Glutamatergic neuron (in vitro differentiated cells): ENCODE measurements at places on chromosomes 11 and 22.

DNA sequence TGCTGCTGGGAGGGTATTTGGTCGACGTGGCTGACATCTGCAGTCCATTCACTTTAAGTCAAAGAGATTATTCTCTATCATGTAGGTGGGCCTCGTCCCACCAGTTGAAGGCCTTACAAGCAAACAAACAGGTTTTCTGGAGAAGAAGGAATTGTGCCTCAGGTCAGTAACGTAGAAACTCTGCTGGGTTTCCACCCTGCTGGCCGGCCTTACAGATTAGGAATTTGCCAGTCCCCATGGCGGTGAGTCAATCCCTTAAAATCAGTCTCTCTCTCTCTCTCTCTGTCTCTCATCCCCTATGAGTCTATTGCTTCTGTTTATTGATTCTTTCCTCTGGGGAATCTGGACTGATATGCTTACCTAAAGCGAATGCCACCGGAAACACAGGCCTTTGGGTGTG is 75.4 kb upstream of the FGF3 start:
- no peak for DNase-seq

DNA sequence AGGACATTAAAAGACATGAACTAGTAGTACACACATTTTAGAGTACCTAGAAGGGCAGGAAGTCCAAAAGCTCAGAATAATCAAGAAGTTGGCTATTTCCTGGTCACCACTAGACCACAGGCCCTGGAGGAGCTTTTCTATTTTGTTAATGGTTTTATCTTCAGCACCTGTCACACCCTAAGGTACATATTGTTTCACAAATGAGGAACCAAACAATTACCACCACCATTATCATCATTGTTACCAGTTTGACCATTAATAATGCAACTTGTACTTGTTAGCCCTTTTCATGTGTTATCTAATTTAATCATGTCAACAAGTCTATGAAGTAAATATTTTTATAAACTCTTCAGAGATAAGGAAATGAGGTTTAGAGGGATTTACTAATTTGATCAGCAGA is 4.9 kb downstream of the MRPL48 start:
- no peak for DNase-seq

DNA sequence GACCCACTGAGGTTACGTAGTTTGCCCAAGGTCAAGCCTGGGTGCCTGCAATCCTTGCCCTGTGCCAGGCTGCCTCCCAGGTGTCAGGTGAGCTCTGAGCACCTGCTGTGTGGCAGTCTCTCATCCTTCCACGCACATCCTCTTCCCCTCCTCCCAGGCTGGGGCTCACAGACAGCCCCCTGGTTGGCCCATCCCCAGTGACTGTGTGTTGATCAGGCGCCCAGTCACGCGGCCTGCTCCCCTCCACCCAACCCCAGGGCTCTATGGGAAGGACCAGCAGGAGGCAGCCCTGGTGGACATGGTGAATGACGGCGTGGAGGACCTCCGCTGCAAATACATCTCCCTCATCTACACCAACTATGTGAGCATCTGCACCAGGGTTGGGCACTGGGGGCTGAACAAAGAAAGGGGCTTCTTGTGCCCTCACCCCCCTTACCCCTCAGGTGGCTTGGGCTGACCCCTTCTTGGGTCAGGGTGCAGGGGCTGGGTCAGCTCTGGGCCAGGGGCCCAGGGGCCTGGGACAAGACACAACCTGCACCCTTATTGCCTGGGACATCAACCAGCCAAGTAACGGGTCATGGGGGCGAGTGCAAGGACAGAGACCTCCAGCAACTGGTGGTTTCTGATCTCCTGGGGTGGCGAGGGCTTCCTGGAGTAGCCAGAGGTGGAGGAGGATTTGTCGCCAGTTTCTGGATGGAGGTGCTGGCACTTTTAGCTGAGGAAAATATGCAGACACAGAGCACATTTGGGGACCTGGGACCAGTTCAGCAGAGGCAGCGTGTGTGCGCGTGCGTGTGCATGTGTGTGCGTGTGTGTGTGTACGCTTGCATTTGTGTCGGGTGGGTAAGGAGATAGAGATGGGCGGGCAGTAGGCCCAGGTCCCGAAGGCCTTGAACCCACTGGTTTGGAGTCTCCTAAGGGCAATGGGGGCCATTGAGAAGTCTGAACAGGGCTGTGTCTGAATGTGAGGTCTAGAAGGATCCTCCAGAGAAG is 1.6 kb downstream of the GSTP1 start:
- no peak for DNase-seq

GRCh38 chr11:35419830-35420333 is 524 bp upstream of the SLC1A2 start:
- peak; percentile 74 for DNase-seq

DNA sequence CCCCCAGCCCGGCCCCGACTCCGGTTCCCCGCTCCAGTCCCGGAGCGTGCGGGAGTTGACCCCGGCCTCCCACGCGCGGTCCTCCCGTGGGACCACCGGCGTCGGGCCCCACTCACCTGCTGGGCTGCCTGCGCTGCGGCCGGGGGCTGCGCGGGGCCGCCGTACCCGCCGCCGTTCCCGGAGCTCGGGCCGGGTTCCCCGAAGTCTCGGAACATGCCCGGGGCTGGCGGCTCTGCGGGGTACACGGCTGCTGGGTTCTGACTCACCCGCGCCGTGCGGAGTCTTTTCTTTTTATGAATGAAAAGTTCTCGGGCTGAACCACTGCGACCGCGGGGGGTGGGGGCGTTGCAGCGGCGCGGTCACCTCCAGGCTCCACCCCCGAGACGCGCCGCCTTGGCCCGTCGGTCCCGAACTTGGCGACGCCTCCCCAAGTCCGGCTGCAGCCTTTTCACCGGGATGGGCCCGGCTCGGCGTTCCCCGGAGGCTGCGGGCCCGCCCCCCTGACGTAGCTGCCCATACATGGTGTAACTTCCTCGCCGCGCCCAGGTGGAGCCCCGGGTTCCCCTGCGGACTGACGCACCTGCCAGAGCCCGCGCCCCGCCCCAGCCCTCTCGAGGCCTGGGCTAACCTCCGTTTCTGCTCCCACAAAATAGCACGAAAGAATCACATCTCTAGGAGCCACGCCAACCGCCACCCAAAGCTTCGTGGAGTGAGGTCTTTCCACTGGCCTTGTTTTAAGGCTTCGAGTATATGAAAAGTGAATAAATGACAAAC is at the start of gene FOSL1:
Gene FOSL1 (minus strand): TSS at position 264 of the 774 bp plus-strand sequence. CDS start 49 bp downstream, at position 215.
- no peak for DNase-seq

- no peak for DNase-seq
These were observed 2.0 kb downstream of the MB start for GRCh38 chr22:35615156-35615555.

GRCh38 chr11:79419120-79419519 is 21.7 kb downstream of the TENM4 start:
- DNase-seq: no peak

DNA sequence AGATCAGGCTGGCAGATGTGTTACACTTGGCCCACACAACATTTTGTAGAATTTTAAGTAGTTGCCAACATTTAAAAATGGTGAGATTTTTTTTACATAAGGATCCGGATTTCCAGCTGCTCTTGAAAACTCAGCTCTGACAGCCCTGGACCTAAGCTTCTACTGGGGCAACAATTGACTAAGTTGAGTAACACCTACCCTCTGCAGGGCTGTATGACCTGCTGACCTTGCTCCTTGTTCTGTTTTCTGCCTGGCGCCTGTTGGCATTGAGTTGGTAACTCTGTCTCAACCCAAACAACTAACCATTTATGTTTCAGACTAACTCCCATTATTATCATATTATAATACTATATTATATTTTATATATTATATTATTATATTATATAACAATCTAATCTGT is 21.1 kb upstream of the LRRC55 start:
- no peak for DNase-seq

DNA sequence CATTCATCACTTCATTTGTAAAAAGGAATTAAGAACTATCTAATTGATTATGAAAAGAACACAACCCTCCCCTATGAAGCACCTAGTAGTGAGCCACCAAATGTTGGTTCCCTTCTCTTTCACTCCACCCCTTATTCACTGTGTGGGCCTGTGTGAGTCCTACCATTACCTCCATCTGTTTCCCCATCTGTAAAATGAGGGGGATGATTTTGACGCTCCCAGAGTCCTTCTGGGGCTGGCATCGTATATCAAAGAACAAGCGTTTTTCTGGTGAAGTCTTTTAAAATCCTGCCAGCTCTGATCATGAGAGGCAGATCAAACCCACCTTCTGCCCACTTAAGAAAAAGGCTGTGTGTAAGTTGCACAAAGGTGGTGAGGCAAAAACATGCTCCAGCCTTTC is 96.6 kb upstream of the SEZ6L start:
- DNase-seq: no peak

- DNase-seq: no peak
These were observed 129.0 kb downstream of the NECTIN1 start for GRCh38 chr11:119599864-119600541.

DNA sequence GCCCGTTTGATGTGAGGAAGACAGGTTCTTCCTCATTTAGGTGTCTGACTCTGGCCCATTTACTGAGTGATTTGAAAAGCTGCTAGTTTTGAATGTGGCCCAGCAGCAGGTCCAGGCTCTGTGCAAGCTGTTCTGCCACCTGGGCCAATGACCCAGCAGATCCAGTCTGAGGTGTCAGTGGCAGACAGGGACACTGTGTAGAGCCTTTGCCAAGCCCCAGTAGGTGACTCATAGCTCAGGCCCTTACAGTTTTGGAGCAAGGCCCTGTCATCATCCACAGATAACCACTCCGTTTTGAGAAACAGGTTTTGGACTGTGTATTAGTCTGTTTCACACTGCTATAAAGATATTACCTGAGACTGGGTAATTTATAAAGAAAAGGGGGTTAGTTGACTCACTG is 23.9 kb downstream of the TSPAN32 start:
- DNase-seq: no peak

DNA sequence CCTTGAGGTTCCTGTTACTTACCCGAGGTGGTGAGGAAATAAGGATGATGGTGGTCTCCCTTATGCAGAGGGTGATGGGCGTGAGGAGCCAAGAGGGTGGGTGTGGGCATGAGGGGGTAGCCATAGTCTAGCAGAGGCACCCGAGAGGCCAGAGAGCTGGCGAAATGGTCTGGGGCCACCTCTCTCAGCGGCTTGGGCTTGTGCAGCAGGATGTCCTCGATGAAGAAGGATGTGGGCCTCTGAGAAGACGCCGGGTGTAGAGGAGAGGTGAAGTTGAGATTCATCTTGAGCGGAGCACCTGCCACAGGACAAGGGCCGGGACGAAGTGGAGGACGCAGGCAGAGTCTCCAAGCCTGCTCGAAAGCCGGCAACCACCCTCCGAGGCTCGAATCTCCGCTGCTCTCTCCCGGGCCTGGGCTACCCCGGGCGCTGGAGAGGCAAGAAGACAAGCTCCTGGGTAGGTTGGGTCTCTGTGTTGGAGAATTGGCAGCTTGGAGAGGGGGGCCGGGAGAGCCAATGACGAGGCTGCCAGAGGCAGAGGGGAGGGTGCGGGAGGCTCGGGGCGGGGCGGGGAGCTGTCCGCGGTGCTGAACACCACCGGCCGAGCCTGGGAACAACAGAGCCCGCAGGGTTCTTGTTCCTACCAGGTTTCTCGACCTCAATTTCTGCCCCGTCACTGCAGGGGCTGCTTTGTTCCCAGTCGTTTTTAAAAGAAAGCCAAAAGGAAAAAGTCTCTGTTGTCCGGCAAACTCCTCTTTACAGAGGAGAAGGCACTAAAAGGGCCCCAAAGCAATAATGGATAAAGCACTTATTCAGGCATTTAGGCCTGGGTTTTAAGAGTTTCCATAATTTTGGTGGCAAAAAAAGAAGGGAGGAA is at the start of gene BSX:
Gene BSX (minus strand): TSS at position 447 of the 877 bp plus-strand sequence. CDS start 163 bp downstream, at position 284.
- DNase-seq: peak; percentile 55

- no peak for DNase-seq
These were observed 3.0 kb downstream of the FERMT3 start for GRCh38 chr11:64209563-64209843.

GRCh38 chr11:22520521-22520920 is 105.1 kb downstream of the FANCF start:
- no peak for DNase-seq

DNA sequence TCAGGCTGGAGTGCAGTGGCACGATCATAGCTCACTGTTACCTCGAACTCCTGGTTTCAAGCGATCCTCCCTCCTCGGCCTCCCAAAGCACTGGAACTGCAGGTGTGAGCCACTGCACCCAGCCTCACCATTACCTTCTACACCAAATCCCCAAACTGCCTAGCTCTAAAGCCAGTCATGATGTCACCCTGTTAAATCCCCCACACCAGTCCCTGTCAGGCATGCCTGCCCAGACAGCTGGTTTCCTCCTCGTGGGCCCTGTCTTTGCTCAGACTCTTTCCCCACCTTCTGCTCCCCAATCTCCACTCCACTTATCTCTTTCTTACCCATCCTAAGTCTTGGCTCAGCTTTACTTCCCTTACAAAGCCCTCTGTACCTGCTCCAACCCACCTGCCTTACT is 12.5 kb upstream of the EXPH5 start:
- no peak for DNase-seq

GRCh38 chr11:48041877-48042695 is 61.7 kb downstream of the PTPRJ start:
- DNase-seq: no peak

- peak; percentile 47 for DNase-seq
These were observed 52.2 kb downstream of the ANO5 start for GRCh38 chr11:22244986-22245592.

- peak; percentile 41 for DNase-seq
These were observed 38.1 kb upstream of the ADA2 start for GRCh38 chr22:17257121-17258001.

GRCh38 chr11:103928040-103928801 is 108.2 kb upstream of the DDI1 start:
- no peak for DNase-seq

DNA sequence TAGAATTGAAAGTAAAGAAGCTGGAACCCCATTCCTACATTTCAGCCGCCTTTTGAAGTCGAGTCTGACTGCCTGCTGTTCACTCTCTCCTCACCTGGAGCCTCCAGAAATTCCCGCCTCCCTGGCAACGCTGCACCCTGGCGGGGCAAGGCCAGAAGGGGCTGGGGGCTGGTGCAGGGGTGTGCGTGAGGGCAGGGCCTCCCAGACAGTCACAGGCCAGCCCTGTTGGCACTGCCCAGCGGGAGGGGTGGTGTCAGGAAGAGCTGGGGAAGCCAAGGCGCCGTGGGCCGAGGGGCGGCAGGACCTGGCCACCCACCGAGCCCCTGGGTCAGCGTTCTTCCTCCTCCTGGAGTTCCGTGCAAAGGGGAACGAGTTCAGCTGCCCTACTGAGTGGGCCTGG is 123.2 kb downstream of the KCNQ1OT1 start:
- DNase-seq: peak; percentile 14

DNA sequence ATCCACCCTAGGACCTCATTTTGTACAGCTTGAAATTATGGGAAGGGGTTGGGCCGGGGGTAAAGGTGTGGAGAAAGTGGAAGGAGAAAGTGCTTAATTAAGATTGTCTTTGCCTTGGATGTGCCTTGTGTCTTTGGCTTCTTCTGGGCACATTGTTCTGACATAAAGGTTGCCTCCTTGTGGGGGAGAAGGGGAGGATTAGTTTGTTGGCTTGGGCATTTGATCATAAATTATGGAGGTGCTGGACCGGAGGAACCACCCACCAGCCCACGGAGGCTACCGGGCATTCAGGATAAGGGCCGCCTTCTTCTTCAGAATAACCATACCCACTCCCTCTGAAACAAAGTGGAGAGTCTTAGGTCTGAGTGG is 1.3 kb downstream of the PAFAH1B2 start:
- DNase-seq: no peak

DNA sequence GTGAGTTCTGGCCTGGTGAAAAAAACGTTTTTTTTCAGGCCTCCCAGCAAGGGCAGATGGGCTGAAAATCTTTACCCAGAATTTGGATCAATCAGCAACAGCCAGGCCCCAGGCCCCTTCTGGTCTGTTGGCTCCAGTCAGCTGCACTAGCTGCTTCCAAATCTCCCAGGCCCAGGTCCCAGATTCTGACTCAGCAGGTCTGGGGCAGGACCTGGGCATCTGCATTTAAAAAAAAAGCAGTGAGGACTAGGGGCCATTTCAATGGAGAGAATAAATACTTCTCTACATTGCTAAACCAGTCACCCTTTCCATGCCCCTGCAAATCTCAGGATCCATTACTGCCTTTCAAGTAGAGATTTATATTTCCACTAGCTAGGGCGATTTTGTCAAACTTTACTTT is 4.3 kb downstream of the SLC15A3 start:
- DNase-seq: no peak
